ENCODE measurements at places on chromosomes 7 and 10.

- no peak for DNase-seq
These were observed 244.2 kb upstream of the IGFBP3 start for GRCh38 chr7:46165276-46165675.

- DNase-seq, result no peak
These were observed 41.4 kb downstream of the NRF1 start for GRCh38 chr7:129652914-129653313.

- DNase-seq, result no peak
These were observed at the start of gene HOXA3 for GRCh38 chr7:27151931-27152815. Gene HOXA3 (minus strand): TSS chr7:27152583. CDS start chr7:27110640, 41,943 bp downstream.

GRCh38 chr7:12091231-12091630 is 119.9 kb upstream of the TMEM106B start:
- DNase-seq, result no peak

- no peak for DNase-seq
These were observed 35.4 kb downstream of the TSPAN14 start for GRCh38 chr10:80489371-80490112.

DNA sequence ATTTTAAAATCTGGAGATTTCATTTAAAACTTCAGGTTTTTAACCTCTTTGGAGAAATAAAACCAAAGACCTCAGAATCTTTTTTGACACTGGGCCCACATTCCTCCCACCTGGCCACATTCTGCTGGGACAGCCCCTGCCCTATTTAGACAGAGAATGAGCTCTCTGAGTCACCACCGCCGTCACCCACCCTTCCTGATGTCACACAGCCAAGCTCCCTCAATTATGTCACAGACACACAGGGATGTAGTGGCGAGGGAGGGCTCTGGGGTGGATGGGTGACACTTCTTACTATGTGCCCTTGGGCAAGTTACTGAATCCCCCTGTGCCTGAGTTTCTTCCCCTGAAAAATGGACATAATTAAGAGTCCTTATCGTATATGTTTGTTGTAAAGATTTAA is 162.6 kb downstream of the RAB11FIP2 start:
- no peak for DNase-seq
